ENCODE measurements at places on chromosomes 5 and 9.

DNA sequence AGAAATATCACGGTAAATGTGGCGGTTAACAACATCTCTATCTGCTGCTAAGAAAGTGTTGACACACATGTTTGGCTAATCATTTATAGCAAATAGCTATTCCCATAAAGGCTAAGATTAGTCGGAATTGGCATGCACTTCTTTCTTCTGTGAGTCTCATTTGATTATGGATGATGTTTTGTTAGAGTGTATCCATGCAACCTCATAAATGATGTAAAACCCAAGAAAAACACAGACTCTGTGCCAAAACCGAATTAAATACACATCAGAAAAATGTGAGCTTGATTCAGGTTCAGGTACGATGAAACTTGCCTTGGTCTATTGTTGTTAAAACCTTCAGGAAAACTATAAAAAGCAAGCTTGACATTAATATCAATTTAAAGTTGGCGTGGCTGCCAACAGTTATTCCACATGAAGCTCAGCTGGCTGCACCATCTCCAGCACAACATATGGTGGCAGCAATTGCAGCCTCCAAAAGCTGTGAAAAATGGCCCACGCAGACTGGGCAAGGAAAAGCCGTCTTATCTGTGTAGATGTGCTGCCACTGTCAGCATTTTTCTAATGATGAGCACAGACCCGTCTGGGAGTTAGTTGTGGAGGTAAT is 41.1 kb upstream of the ICE1 start:
- no peak for DNase-seq

DNA sequence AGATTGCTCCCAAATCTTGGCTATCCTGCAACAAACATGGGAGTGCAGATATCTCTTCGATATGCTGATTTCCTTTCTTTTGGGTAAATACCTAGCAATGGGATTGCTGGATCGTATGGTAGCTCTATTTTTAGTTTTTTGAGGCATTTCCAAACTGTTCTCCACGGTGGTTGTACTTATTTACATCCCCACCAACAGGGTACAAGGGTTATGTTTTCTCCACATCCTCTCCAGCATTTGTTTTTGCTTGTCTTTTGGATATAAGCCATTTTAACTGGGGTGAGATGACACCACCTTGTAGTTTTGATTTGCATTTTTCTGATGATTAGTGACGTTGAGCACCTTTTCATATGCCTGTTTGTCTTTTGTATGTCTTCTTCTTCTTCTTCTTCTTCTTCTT is 20.3 kb downstream of the CTSL start:
- no peak for DNase-seq

DNA sequence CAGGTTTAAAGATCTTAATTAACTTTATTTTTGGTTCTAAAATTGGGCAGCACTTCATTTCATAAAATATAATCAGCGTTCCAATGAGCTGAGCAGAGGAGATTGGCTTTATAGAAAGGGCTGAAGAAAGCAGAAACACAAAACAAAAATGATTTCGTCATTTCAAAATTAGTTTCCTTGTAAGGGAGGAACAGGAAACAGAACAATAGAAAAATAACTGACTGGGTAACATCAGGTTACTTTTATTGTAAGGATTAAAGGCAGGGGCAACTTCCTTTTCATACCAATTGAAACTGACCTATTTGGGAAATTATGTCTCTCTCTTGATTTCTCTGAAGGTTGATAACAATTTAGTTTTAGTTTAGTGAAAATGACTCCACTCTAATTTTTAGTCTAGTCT is 157.1 kb downstream of the ATP10B start:
- peak; percentile 44 for DNase-seq

DNA sequence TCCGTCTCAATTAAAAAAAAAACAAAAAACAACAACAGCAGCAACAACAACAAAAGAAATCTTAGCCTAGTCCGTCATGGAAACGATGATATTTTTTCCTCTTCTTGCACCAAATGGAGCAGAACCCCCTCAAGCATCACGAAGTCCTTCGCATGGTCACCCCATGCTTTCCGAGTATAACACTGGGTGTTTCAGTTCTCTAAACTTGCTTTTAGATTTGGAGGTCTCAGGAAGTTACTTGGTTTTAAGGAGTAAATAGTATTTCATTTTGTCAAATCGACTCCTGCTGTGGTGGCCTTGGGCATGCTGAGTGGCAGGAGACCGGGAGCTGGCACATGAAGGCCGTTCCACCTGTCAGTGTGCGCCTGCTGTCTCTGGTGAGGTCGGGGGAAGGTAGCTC is 118.5 kb upstream of the CACNA1B start:
- DNase-seq = no peak

- DNase-seq = peak; percentile 8
Measured at GRCh38 chr5:55699041-55699688, 13.0 kb downstream of the SLC38A9 start.

- DNase-seq = no peak
Measured at GRCh38 chr9:114121227-114122135, 22.4 kb upstream of the KIF12 start.

- no peak for DNase-seq
Measured at GRCh38 chr5:179930788-179931473, 23.2 kb upstream of the TBC1D9B start.

DNA sequence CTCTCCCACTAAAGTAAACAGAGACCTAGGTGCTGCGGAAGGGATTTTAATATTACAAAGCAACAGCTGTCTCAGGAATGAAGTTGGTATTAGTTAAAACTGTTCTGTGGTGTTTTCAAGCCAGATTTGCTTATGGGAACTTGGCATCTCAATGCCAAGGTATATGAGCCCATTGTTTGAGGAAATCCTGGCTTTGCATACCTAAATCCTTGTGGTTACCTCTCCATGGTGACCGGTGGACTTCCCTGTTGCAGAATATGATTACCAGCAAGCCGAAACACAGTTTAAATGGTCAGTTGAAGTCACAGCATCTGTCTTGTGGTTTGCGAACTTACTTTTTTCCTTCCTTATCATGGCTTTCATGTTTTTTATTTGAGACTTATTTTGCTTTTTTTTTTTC is 62.3 kb upstream of the TXNDC8 start:
- DNase-seq = no peak

DNA sequence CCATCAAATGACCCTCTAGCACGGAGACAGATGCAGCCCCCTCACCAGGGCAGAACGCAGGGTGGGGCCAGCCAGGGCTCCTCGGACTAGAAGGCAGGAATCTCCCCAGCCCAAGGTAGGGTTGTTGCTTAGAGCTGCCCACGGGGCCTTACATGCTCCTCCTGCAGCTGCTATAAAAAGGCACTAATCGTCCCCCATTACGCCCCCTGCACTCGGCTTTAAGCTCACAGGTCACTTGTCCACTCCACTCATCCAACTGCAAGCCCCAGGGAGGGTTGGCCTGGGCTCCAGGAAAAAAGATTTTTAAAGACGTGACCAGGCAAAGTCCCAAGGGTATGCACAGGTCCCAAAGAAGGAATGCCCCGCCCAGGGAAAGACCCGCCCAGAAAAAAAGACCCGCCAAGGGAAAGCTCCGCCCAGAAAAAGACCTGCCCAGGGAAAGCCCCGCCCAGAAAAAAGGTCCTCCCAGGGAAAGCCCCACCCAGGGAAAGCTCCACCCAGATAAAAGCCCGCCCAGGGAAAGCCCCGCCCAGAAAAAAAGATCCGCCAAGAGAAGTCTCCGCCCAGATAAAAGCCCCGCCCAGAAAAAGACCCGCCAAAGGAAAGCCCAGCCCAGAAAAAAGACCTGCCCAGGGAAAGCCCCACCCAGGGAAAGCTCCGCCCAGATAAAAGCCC is 11.1 kb downstream of the GRIN1 start:
- DNase-seq = no peak

DNA sequence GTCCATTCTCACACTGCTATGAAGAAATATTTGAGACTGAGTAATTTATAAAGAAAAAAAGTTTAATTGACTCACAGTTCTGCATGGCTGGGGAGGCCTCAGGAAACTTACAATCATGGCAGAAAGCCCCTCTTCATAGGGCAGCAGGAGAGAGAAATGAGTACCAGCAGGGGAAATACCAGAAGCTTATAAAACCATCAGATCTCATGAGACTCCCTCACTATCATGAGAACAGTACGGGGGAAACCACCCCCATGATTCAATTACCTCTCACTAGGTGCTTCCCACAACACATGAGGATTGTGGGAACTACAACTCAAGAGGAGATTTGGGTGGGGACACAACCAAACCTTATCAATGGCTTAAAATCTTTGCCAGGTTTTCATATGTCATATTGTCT is 20.3 kb upstream of the TENT4A start:
- DNase-seq = peak; percentile 7

- DNase-seq = no peak
Measured at GRCh38 chr9:126412905-126413304, 86.3 kb downstream of the MVB12B start.

GRCh38 chr9:110257097-110257841 is 962 bp upstream of the TXN start:
- no peak for DNase-seq

- peak; percentile 2 for DNase-seq
Measured at GRCh38 chr9:93684806-93685543, 108.6 kb downstream of the PHF2 start.

DNA sequence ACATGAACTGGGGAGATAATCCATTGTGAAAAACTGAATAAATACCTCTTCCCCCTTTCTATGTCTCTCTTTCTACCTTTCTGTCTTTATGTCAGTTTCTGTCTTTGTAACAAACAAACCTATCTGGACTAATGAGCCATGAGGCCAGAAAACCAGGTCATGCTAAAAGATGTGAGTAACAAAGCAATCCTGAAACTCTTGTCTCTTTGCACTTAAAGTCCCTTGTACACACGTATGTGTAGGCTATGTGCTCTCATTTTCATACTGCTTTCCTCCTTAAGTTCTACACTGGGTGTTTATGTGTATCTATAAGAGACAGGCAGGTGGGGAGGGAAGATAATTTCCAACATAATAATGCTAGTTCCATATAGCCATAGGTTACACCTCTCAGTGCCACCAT is 123.8 kb upstream of the PTGER4 start:
- DNase-seq = no peak

DNA sequence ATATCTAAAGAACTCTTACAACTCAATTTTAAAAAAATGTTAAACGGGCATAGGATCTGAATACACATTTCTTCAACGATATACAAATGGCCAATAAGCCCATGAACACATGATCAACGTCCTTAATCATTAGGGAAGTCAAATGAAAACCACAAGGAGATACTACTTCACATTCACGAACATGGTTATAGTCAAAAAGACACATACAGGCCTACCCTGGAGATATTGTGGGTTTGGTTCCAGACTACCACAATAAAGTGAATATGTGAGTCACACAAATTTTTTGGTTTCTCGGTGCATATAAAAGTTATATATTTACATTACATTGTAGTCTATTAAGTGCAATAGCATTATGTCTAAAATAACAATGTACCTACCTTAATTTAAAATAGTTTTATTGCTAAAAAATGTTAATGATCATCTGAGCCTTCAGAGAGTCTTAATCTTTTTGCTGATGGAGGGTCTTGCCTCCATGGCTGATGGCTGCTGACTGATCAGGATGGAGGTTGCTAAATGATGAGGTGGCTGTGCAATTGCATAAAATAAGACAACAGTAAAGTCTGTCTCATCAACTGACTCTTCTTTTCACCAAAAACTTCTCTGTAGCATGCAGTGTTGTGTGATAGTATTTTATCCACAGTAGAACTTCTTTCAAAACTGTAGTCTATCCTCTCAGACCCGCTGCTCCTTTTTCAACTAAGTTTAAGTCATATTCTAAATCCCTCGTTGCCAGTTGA is 15.1 kb downstream of the AK3 start:
- DNase-seq = no peak

DNA sequence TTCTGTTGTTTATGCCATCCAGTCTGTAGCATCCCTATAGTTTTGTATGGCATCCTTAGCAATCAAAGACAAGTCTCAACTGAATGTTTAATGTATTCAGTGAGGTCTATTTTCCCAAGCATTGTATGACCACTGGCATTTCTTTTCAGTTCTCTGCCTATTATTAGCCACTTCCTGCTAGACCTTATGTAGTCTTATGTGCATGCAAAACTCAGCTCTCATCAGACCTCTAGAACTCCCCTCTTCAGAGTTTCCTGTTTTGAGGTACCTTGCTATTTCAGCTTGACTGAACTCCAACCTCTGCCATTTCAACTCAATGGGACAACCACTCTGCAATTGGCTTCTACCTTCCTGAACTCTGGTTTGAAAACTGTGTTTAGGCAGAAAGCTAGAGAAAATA is 113.2 kb downstream of the SLC25A46 start:
- no peak for DNase-seq

- peak; percentile 2 for DNase-seq
Measured at GRCh38 chr5:54148858-54149257, 161.5 kb downstream of the ARL15 start.

GRCh38 chr9:132637351-132637750 is 32.4 kb downstream of the DDX31 start:
- DNase-seq = no peak

- peak; percentile 13 for DNase-seq
Measured at GRCh38 chr9:89891591-89892304, 286.9 kb downstream of the GADD45G start.

DNA sequence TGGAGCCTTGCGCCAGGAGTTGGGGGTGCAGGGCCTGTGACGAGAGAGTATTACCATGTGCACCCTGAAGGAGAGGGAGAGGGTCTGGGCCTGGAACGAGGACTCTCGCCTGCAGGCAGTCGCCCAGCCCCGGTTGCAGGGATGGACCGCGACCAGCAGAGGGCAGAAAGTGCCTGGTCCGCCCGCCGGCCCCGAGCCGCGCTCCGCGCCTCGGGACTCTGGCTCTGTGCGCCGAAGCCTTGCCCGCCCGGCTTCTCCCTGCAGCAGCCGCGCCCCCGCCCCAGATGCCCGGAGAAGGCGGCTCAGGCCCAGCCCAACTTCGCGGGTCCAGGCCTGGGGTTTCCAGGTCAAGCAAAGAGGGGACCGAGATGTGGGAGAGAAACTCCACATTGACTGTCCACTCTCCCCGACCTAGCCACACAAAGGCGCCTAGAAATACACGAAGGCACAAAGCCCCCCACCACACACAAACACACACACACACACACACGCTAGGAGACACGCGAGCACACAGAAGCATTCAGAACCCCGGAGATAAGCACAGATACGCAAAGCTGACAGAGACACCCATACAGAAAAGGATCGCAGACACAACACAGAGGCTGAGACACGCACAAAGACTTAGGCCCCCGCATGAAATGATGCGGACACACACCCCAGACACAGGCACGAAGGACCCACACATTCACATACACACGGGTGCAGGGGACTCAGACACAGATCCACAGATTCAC is 2.0 kb upstream of the LMX1B start:
- peak; percentile 80 for DNase-seq
